Transverse colon (tissue), 4 donors: ENCODE measurements at places on chromosomes 1 and 21. TPM values are rescaled to one million over a fixed set of nuclear protein-coding genes. Genes with fewer than 3 reads are reported as not detected.

OLFM3 gene
- total RNA-seq, result not detected

CNR2 gene
- total RNA-seq, result not detected

DNA sequence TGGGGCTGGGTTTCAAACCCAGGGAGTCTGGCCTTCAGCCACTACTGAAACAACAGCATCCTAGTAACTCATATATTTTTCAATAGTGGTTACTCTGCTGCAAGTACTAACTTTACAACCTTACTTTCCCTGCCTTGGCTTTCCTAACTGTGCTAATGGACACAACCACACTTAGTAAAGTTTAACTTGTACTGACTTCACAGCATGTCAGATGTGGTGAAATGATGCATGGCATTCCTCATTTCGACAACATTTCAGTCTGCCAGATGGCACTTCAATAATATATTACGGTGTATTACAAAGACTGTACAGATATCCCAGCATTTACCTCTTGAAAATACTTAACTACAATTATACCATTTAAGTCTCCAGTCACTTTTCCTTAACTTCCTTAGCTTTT is 27.8 kb downstream of the LRRC7 start:
- no peak for DNase-seq

DMBX1 gene
- total RNA-seq, result not detected

COL8A2 gene
- 5.4 TPM for total RNA-seq
